ENCODE measurements at places on chromosomes 3 and 15.

DNA sequence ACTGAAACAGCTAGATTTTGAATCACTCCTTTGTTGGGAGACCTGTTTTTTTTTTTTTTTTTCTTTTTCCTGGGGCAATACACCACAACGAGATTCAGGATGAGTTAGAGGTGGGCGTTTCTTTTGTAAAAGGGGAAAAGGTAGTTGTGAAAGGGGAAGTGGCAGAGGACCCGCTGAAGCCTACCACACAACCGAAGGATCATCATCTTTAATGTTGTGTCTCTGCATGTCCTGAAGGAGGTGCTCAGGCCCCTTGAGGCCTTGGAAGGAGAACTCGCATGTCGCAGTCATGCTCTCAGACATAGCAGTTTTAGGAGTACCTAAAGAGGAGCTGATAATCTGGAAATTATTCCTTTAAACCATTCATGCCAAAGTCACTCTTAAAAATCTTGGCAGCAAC, 137.9 kb upstream of the LRIG1 start:
- DNase-seq: no peak

DNA sequence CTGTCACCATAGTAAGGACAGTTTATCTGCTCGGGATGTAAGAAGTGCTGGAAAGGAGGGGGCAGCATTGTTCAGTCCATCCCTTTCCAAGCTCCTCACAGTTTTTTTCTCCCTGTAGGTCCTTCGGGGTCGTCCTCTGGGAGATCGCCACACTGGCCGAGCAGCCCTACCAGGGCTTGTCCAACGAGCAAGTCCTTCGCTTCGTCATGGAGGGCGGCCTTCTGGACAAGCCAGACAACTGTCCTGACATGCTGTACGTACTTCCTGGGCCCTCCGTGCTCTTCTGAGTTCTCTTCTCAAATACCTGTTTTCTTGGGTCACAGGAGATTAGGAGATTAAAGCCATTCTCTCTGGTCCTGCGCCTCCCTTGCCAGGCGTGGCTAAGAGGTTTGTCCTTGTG, 59.1 kb downstream of the PGPEP1L start:
- no peak for DNase-seq

DNA sequence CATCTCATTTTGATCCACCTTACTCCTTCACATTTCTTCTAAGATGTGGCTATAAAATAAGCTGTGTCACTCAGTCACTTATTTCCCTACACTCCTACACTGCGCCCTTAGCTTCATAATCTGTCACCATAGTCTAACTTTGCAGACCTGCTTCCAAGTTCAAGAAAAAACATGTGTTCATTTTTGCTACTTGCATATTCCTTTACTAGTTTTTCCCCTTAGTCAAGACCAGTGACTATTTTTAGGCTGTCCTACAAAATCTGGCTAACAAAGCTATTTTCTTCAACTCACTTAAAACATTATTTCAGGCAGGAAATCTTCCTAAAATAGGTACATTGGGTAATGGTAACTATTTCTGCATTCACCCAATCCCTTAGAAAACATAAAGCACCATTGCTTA, 272.5 kb downstream of the TBC1D5 start:
- DNase-seq: no peak

- no peak for DNase-seq
These were observed 1.1 kb downstream of the MYH15 start for GRCh38 chr3:108509263-108509662.

- no peak for DNase-seq
These were observed 437.1 kb downstream of the SHQ1 start for GRCh38 chr3:72411126-72411525.
